ENCODE measurements at places on chromosomes 6 and 20.

GRCh38 chr6:5726976-5727718, 279.6 kb downstream of the NRN1 start:
- DNase-seq, result no peak

DNA sequence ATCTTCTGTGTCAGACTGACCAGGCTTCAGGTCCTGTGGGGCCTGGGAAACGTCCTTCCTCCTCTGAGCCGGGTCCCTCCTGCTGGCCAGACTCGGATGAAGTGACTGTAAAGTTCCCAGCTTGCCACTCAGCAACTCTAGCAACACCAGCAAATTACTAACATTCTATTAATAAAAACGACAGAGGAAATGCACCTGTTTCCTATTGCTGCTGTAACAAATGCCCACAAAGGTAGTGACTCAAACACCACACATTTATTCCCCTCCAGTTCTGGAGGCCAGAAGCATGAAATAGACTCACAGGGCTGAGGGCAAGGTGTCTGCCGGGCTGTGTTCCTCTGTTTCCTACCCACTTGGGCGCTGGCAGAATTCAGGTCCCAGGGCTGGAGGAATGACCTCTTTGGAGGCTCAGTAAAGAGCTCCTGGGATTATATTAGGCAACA, 48.8 kb downstream of the CTCFL start:
- no peak for DNase-seq

DNA sequence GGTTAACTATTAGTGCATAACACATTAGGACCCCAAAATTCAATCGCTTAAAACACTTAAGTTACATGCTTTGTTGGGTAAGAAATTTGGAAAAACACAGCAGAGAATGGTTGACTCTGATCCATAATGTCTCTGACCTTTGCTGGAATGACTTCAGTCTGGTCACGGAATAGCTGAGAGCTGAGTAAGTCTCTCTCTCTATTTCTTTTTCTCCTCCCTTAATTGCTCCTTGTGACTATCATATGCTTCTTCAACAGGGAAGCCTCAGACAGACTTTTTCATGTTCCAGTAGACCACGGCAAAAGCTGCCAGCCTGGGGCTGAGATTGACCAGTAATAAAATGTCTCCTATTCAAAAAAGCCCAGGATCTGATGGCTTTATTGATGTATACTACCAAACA, 4.8 kb downstream of the OR12D1 start:
- DNase-seq, result no peak

GRCh38 chr6:167495506-167496401, 170.9 kb downstream of the TTLL2 start:
- DNase-seq, result no peak

DNA sequence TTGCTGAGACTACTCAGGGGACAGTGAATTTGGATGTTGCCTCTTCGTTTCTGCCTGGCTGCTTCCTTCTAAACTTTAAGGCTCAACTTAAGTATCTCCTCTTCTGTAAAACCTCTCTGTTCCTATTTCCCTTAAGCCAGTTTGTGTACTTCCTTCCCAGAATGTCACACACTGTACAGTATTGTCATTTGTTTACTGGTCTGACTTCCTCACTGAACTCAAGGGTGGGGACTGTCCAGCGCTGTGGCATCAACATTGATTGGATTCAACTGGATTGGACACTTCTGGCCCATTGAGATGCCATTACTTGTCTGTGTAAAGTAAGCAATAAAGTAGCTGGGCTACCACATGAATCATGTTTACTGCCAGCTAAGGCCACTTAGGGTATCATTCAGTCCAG, 69.7 kb downstream of the ANKS1A start:
- DNase-seq, result no peak

DNA sequence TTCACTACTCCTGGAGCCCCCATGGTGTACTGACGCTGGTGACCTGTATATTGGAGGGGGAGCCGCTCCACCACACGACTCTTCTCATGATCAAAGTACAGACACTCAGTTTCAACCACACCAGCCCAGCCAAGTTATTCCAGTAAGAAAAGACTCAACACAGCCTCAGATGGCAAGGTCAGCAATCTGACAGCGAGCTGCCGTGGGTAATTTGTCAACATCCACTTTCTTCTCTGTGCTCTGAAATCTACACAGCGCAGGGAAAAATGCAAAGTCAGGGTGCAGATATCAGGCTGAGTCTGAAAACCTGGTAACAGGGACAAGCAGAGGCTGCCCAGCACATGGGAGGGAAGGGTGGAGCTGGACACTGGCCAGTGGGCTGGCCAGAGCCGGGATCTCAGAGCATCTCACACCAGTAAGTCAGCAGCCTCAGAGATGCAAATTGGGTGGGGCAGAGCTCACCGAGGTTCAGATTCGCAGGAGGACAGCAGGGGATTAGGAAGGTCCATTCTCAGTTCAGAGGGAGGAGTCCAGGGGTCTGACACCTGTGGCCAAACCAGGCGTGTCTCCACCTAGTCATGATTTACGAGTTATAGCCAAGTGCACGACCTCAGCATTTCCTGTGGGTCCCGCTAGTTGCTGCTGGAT, 44.5 kb upstream of the RPS6KA2 start:
- DNase-seq, result no peak

DNA sequence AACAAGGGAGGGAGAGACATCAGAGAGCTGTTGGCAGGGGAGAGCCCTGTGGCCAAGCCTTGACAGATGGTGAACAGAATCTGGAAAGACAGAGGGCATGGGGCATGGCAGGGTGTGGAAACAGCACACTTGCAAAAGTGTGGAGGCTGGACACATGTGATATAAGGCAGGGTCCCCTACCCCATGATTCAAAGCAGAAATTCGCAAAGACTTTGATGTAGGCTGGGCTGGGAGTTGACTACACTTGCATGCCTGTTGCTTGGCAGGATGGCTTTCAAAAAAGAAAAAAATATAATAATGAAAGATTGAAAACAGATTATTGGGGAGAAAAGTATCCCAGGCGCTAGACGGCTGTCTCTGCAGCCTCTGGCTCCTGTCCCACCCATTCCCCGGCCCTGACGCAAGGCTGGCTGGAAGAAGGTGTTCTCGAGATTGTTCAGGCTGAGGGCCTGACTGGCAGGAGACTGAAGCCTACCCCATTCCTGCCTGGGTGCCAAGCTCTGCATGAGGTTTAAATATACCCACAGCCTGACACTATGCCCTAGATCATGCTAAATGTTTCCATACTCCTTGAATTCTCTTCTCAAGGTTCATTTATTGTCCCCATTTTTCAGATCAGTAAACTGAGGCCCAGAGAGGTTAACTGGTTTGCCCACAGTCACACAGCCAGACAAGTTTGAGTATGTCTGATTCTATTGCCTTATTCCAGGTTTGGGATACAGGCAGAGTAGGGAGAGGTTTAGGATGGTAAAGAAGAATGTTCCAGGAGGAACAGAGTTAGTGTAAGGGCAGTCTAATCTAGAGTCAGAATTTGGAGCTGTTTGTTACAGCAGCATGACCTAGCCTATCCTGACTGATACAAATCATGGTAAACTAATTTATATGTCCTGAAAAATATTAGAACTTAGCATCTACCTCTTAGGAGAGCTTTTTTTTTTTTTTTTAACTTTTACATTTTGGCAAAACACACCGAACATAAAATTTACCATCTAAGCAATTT, 23.4 kb upstream of the CCN5 start:
- no peak for DNase-seq

GRCh38 chr6:15521582-15521981, 141.2 kb downstream of the DTNBP1 start:
- no peak for DNase-seq

DNA sequence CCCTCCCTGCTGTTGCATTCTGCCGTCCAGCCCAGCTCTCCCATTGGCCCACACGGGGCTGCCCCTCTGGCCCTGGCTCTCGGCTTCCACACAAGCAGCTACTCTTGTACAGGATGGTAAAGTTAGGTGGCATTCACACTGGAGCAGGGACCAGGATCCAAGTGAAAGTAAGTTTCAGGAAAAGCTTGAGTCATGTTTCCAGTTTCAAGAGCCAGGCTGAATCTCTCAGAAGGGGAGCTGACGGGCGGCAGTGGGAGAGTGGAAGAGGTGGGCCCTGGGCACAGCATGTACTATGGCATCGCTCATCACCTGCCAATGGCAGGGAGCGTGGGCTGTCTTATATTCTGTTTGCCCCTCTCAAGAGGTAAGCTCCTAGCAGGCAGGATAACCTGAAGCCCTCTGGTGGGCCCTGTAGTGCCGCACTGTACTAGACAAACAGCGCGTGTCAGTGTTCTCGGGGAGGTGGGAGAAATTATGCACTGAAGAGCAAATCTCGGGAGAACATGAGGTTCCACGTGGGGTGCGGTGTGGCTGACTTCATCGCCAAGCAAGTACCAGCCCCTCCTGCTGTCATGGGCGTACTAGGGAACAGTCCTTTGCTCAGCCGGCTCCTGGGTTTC, 241.5 kb downstream of the NRN1 start:
- no peak for DNase-seq

DNA sequence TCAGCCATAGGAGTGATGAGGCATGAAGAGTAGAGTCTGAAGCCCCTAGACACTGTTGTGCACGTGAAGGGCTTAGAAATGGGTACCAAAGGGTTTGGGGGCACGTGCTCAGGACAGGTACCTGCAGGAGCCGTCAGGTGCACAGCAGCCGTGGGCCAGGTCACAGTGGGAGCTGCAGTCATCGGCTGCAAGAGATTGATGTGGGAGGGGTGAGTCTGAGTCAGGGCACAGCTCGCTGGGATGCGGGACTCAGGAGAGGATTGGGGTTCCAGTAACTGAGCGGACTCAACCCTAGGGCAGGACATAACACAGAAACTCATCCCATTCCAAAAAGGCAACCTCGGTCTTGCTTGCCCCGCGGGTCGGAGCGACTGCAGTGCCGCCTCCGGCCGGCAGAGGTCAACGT, 1.1 kb downstream of the DLK2 start:
- no peak for DNase-seq

DNA sequence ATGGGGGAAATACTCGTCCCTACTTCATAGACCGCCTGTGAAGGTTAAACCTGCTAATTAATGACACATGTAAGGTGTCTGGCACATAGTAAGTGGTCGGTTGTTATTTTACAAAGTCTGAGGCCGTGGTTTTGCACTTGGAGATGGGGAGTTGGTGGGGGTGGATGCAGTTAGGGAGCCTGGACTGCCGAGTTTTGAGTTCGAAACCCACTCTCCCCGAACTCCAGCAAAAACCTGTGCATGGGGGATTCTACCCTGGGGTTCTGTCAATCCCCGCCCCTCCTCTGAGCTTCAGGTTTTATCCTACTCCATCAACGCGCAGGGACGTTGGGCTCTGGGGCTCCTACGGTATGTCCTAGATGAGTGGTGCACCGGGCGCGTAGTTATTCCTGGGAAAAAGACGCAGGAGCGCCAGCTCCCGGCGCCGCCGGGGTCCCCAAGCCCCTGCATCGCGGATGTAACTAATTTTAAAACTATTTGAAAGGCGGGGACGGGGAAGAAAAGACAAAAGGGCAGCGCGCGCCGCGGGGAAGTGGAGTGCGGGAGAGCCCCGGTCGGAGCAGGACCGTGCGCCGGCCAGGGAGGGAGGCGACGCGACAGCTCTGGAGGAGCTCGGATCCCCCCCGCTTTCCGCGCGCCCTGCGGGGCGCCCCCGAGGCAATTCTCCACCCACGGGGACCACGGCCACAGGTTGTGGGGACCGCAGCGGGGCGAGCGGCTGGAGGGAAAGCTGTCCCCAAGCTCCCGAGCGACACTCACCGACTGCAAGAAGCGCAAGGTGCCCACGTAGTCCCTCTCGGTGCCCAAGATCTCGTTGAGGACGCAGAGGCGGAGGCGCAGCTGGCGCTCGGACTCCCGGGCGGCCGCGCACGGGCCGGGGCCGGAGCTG, 672 bp downstream of the PREX1 start:
- DNase-seq, result no peak

DNA sequence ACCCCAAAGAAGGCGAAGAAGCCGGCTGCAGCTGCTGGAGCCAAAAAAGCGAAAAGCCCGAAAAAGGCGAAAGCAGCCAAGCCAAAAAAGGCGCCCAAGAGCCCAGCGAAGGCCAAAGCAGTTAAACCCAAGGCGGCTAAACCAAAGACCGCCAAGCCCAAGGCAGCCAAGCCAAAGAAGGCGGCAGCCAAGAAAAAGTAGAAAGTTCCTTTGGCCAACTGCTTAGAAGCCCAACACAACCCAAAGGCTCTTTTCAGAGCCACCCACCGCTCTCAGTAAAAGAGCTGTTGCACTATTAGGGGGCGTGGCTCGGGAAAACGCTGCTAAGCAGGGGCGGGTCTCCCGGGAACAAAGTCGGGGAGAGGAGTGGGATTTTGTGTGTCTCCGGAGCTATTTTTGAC, 69.6 kb downstream of the HFE start:
- DNase-seq, result peak; percentile 69

DNA sequence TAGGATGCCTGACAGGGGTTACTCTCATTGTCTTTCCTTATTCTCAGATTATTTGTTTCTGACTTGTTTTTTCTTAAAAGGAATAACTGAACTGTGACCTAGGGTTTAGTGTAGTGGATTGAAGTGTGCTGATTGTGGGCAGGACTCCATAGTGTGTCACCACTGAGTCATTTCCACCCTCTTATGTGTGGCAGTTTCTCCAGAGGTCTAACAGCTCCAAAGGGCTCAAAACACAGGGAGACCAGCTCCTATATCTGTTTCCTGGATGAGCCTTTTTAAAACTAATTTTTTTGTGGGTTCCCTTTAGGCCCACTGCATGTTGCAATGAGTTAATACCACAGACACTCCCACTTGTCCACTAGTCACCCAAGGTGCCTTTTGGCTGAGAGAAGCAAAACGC, 951.1 kb upstream of the ADGRB3 start:
- no peak for DNase-seq

GRCh38 chr6:107235511-107235910, 120.2 kb upstream of the BEND3 start:
- no peak for DNase-seq

DNA sequence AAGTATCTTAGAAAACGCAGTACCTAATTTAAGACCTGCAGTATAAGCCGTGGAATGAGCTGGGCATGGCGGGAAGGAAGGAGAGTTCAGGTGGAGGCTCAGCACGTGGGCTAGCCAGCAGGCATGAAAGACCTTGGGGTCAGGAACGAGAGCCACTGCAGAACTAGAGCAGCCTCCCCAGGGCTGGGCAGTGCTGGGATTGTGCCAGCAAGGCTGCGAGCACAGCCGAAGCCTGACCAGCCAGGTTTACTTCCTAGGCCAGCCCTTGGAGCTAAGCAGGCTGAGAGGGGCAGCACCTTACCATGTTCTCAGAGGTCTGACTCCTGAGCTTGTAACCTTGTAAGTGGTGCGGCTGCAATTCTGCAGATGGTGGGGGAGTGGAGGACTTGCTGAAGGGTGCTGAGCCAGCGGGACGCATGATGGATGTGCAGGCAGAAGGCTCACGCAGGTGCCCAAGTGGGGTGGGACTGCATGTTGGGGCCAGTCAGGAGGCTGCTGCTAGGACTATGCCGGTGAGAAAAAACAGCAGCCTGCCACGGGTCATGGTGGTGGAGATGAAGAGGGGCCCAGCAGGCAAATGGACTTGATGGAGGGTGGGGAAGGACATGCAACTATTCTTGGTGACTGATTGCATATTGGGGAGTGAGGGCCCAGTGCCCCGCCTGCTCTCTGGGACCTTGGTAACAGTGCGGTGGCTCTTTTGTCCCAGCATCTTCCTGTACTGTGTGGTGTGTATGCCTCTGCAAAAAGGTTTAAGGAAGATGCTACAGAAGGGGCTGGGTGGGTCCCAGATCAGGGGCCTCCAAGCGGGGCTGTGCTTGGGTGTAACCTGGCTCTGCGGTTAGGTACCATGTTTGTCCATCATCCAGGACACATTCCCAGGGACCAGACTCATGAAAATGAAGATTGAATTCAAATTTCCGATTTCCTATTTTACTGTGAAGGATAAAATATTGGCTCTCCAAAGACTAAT, 37.6 kb upstream of the IRF4 start:
- DNase-seq, result no peak

Data from COR-L47 (cell line).